ENCODE measurements at places on chromosomes 12 and 14.
A peak's percentile ranks its signal among the peaks of the same experiment; 100 is the strongest.

DNA sequence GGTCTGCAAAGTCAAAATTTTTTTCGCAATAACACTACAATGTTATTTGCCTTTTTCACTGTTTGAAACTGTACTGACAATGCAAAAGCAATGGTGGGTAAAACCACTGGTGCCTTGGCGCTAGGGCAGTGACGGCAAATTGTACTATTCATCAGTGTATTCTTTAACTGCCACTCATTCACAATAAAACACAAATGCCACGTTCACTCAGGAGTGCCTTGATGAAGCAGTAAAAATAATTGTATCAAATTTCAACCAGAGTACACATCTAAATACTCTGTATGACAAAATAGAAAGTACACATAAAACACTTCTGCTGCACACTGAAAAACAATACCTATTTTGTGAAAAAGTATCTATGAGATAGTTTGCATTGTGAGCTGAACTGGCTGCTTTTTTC, 17.8 kb downstream of the DCAF5 start:
- no peak for DNase-seq

DNA sequence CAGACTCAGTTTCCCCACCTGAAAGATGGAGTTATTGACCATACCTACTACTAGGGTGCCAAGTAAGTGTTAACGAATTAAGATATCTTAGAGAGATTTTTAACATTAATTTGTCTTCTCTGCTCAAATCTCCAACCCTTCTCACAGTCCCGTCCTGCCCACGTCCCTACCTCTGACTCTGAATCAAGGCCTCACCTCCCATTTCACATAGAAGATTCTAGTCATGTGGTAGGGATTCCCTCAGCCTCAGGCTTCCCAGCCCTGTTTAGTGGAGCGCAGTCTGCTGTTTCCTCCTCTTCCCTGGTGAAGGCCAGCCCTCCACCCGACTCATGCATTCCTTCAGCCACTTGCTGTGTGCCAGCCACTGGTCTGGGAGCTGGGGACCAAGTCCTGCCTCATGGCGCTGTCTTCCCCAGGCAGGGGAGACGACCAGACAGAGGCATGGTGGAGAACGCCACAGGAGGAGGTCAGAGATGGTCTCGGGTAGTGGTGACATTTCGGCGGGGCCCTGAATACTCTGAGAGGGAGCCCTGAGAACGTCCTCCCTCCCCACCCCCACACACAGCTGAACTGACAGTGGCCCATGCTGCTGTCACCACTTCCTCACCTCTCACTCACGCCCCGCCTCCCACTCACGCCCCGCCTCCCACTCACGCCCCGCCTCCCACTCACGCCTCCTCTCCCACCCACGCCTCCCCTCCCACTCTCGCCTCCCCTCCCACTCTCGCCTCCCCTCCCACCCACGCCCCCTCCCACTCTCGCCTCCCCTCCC, 38.8 kb downstream of the TMEM63C start:
- DNase-seq = no peak

DNA sequence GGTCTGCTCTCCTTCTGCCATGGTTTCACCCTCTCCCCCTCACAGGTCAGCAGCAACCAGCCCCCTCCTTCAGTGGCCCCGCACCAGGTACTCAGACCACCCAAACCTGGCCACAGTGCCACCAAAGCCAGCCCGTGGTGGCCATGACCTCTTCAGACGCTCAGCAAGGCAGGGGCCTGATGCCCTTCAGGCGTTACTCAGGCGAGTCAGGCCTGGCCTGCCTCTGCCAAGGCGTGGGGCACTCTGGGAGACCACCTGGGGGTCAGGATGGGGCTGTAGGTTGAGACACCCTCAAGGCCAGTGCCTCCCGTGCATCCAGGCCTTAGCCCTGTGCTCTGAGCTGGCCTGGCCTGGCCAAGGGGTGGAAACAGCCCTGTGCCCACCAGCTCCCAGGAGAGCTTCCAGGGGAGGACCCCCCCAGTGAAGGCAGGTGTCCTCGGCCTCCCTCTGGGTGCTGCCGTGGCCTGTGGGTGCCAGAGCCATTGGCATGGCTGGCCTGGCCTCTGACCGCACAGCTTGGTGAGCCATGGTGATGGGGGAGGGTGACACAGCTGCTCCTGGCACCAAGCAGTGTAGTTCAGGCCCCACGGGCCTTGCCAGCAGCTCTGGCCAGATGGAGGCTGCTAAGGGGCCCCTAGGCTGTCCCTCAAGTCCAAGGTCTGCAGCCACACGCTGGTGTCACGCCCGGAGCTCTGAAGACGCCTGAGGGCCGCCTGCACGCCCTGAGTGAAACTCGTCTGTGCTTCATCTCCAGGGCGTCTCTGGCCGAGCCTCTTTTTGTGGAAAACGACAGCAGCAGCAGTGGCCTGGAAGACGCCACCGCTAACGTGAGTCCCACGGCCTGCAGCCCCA, 15.1 kb downstream of the XRCC3 start:
- no peak for DNase-seq

GRCh38 chr12:18439541-18439940, 178.2 kb downstream of the PIK3C2G start:
- DNase-seq = no peak

DNA sequence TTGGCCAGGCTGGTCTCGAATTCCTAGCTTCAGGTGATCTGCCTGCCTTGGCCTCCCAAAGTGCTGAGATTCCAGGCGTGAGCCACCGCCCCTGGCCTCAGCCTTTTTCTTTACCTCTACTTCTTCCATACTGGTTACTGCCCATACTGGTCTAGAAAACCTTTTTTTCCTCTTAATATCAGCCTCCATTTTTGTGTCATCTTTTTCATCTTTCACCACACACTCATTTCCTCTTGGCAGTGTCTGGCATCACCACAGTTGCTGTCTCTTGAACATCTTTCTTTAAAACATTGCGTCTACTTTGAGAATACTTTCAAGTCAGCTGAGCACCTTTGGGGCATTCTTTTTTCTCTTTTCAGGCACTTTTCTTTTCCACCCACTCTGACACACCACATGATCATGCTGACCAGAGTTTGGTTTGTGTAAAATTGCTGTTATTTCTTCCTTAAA, 32.7 kb downstream of the DDX47 start:
- DNase-seq = no peak

- DNase-seq = no peak
Observed at GRCh38 chr12:114238808-114239207, 167.1 kb downstream of the TBX5 start.

GRCh38 chr12:10571141-10571540, 42.3 kb downstream of the MAGOHB start:
- DNase-seq = no peak

DNA sequence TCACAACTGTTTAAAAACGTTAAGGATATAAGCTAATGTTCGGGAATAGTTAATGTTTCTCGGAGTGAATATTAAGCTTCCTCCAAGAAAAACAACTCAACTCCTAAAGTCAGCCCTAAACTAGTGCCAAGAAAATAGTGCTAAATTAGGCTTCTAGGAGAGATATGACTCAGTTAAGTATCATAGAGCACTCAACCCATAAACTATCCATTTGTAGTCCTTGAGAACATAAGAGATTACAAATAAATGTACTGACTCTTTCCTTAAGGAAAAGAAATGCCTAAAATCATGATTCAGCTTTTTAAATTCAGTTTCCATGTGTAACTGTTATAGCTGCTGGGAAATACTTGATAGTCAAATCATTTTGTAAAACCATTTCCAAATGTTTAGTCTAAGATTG, 117.1 kb downstream of the HMGA2 start:
- DNase-seq = no peak

GRCh38 chr14:73700325-73700724, 13.9 kb downstream of the PNMA1 start:
- DNase-seq = no peak

DNA sequence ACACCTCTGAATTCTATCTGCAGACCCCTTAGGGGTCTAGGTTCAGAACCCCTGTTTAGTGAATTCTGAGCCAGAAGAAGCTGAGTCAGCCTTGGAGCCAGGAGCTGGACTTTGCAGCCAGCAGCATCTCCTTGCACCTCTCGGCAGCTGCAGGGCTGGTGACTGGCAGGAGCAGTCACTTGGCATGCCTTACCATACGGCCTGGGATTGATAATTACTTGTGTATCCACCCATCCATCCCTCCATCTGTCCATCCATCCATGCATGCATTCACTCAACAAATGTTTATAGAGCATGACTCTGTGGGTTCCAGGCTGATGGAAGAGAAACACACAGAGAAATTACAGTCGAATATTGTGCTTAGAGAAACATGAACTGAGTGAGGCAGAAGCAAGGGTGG, 67.5 kb upstream of the PRIMA1 start:
- DNase-seq = peak; percentile 99

DNA sequence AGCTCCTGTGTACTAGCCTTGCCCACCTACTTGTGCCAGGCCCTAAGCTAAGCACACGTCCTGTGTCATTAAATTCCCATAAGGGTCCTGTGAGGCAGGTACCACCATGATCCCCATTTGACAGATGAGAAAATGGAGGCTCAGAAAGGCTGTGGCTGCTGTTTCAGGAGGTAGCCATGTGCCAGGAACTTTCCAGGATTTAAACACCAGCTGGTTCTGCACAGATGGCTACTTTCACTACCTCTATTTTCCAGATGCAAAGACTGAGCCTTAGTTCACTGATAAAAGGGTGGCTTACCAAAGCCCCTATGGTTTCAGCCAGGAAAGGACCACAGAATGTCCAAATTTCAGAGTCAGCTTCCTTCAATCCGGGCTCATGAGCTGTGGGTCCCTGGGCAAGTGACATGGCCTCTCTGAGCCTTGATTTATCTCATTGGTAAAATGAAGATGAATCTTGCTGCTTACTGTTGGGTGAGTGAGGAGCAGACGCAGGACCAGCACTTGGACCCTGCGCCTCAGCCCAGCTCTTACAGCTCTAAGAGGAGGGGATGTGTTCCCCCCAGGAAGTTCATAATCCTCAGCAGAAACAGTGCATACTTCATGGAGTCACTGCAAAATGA, 23.5 kb downstream of the CMKLR1 start:
- peak; percentile 9 for DNase-seq

DNA sequence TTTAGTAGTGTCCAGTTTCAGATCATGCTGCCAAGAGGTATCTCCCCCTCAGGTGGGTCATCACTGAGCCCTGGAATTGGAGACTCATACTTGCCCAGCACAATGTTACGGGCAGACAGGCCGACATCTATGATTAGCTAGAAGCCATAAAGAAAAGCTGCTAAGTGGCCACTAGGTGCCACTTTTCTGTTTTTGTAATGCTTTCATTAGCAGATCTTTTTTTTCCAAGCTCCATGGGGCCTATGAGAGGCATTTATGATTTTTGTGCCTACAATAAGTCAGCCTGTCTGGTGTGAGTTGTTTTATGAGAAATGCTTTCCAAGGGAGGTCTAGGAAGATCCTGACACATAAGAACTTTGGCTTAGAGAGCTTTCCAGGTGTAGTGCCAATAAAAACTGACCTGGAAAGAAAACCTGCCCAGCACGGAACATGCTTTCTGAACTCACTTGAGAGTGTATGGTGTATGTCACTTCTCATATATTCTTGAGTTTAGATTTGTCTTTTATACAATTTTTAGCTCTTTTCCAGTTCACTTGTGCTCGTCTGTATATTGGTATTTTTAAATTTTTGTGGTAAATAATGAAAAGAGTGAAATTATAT, 21.8 kb upstream of the SMCO2 start:
- peak; percentile 39 for DNase-seq

DNA sequence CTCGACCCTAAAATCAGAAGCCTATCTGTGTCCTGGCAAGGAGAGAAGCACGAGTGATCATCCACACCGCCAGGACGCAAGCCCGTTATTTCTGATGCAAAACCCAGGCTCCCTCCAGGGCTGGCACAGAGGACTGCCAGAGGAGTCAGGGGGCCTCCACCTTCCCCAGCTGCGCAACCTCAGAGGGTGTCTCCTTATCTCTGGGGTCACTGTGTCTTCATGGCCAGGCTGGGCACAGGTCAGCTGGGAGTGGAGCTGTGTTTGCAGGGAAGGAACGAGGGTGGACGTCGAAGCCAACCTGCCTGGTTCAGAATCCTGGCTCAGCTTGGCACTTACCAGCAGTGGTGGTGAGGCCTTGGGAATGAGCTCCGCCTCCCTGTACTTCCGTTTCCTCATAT, 12.0 kb upstream of the SERPINA3 start:
- no peak for DNase-seq

DNA sequence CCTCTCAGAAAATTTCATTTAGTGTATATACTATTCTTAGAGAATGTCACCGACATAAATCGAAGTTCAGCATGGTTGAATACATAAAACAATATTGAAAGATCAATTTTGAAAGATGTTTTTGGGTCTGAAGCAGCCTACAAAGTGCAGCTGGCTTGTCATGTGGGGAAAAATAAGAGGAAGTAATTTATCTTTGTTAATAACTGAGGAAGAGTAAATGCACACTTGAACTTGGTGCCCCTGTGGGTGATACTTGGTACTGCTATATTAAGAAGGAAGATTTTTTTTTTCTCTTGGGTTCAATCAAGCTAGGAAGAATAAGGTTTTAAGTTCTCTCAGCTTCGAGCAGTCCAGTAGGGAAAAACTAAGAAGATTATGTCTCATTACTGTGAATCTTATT, 661.3 kb downstream of the RPL10L start:
- DNase-seq = peak; percentile 5

- DNase-seq = no peak
Observed at GRCh38 chr12:15700595-15700994, 88.6 kb downstream of the EPS8 start.

GRCh38 chr12:45270951-45271350, 55.1 kb downstream of the ANO6 start:
- no peak for DNase-seq

DNA sequence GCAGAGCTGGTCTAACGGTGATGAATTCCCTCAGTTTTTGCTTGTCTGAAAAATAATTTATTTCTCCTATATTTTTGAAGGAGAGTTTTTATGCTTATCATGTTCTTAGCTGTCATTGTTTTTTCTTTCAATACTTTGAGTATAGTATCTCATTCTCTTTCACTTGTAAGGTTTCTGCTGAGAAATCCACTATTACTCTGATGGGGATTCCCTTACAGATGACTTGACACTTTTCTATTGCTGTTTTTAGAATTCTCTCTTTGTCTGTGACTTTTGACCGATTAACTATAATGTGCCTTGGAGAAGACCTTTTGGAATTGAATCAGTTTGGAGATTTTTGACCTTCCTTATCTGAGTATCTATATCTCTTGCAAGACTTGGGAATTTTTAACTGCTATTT, 139.6 kb downstream of the PRKD1 start:
- DNase-seq = no peak

GRCh38 chr12:98332642-98333041, 182.7 kb upstream of the TMPO start:
- DNase-seq = peak; percentile 1

DNA sequence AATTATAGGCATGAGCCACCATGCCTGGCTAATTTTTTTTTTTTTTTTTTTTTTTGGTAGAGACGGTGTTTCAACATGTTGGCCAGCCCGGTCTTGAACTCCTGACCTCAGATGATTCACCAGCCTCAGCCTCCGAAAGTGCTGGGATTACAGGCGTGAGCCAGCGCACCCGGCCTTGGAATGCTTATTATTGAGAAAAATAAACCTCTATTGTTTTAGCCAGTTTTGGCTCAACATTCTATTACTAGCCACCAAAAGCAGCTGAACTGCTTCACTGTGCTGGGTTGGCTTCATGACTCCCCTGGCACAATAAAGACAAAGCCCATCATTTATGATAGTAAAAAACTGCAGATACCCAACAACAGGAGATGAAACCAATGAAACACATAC, 93.5 kb upstream of the CEP83 start:
- no peak for DNase-seq

- DNase-seq = peak; percentile 43
Observed at GRCh38 chr12:98154850-98155249, 360.5 kb upstream of the TMPO start.

- no peak for DNase-seq
Observed at GRCh38 chr12:97194546-97194945, 268.1 kb upstream of the RMST start.

- no peak for DNase-seq
Observed at GRCh38 chr12:58306266-58307000, 365.1 kb downstream of the ATP23 start.

- no peak for DNase-seq
Observed at GRCh38 chr12:11227373-11227772, 40.6 kb upstream of the TAS2R42 start.

Measured in NCI-H1694 treated with DMSO at 0.1 percent for 48 hours (cell line).